8988T (cell line): ENCODE measurements at places on chromosomes 2 and 18.

DNA sequence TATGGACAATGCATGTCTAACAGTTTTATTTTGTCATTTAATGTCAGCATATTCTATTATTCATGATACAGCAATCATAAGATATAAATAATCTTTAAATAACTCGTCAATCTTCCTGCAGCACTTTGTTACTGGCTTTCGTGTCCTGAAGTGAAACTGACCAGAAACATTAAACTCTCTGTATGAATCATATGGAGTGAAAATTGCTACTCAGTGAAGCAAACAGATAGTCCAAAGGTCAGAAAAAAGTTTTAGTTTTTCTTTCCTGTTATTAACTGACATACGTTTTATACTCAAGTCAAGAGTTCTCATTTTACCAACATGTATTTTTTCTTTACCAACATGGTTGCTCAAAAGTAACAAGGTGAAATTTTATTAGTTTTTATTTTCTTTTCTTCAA is 106.8 kb upstream of the GALNT5 start:
- no peak for DNase-seq

DNA sequence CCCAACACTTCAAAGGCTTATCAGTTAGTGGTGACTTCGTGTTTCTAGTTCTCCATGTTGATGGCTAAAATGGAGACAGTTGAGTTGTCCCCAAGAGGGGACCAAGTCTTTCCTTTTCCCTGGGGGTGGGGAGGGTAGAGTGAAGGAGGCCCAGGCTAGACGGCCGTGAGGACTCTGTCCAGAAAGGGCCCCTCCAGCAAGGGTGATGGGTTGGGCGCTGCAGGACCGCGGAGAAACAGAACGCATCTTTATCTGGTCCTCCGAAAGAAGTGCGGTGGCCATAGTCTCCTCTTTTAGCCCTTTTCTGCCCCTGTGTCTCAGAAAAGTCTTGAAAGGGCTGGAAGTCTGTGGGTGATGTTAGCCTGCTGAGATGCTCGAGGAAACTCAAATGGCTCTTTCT is 153.2 kb downstream of the GLI2 start:
- DNase-seq, result no peak

DNA sequence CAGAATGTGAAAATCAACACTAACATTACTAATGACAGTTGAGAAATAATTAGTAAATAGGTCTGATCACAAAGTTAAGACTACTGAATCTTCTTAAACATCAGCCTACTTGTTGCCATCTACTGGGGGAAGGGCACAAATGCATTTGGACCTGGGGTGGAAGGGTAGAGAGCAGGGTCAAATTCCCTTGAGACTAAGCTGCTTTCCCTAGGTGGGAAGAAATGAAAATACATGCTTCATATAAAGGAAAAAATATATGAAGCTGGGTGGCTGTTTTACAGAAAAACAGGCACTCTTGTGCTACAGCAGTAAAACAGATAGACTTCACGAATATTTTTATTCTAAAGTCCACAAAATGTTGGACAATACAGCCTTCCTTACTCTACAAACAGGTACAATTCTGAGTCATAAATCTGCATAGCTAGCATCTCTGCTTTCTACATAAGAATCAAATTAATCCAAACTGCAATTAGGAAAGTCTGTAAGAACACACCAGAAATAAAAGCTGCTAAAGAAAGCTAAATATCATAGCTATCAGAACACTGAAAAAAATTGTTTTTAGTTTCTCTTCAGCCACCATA is 10.9 kb downstream of the TRIP12 start:
- no peak for DNase-seq

DNA sequence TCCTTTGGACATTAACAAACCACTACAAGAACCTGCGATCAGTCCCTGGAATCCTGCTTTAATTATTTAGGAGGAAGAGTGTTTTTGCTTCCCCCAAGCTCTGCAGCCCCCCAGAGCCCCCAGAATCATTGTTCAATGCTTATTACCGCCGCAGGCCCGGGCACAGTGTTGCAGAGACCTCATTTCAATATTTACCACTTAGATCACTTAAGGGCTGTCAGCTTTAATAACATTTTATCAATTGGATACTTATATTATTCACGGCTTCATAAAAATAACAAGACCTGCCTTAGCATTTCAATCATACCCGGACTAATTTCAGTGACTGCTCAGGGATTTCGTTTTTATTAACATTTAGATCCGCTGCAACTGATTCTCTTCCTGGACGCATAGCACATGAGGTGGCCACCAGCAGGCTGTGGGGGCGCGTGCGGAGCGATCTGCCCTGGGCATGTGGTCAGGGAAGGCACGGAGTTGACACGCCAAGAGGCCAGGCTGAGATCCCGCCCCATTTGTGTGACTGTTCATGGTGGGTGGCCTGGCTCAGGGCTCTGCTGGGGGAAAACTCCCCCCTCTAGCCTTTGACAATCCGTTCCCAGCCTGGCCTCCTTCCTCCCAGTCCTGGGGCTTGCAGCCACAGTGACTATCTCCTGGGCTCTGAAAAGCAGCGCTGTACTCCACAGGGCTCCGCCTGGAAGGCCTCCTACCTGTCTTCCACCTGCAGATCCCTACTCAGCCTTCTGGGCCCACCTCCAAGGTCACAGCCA is 267.6 kb downstream of the SRBD1 start:
- no peak for DNase-seq

GRCh38 chr2:64655873-64656272 is 2.2 kb upstream of the SERTAD2 start:
- DNase-seq, result no peak

- DNase-seq, result no peak
Measured at GRCh38 chr2:135091681-135092080, 39.6 kb downstream of the RAB3GAP1 start.
